ENCODE measurements at places on chromosomes 13 and 19. TPM values are rescaled to one million over a fixed set of nuclear protein-coding genes. Genes with fewer than 3 reads are reported as not detected.

FCAR gene
- total RNA-seq: not detected

SYNGR4 gene
- not detected for total RNA-seq

PLIN4 gene
- total RNA-seq: under 0.01 TPM

RDH13 gene
- total RNA-seq: 12.6 TPM

EPS8L1 gene
- 0.36 TPM for total RNA-seq

PLIN5 gene
- total RNA-seq: not detected

ZNF701 gene
- 18.0 TPM for total RNA-seq

OR7G1 gene
- not detected for total RNA-seq

KLC3 gene
- 0.32 TPM for total RNA-seq

ADM5 gene
- total RNA-seq: 0.36 TPM

SLC10A2 gene
- not detected for total RNA-seq

OLFM2 gene
- total RNA-seq: 152 TPM

KLF5 gene
- total RNA-seq: 11.7 TPM

IPO5 gene
- 211 TPM for total RNA-seq

AP1M2 gene
- not detected for total RNA-seq

MEF2B gene
- not detected for total RNA-seq

LIM2 gene
- not detected for total RNA-seq

KIR2DL3 gene
- not detected for total RNA-seq

F2RL3 gene
- total RNA-seq: not detected

RASIP1 gene
- total RNA-seq: 0.32 TPM

SKA3 gene
- total RNA-seq: 15.3 TPM

IGFL3 gene
- 0.49 TPM for total RNA-seq

SHC2 gene
- 1.1 TPM for total RNA-seq

STARD13 gene
- 76.9 TPM for total RNA-seq

RFXAP gene
- 1.7 TPM for total RNA-seq

KLK6 gene
- not detected for total RNA-seq

SBK3 gene
- total RNA-seq: 0.81 TPM

HIPK4 gene
- total RNA-seq: 0.49 TPM

TBXA2R gene
- total RNA-seq: 5.8 TPM

FXYD3 gene
- not detected for total RNA-seq

KIR3DL2 gene
- total RNA-seq: not detected

Data from hair follicle dermal papilla cell (primary cell).